ENCODE measurements at places on chromosomes 1 and 21.

DNA sequence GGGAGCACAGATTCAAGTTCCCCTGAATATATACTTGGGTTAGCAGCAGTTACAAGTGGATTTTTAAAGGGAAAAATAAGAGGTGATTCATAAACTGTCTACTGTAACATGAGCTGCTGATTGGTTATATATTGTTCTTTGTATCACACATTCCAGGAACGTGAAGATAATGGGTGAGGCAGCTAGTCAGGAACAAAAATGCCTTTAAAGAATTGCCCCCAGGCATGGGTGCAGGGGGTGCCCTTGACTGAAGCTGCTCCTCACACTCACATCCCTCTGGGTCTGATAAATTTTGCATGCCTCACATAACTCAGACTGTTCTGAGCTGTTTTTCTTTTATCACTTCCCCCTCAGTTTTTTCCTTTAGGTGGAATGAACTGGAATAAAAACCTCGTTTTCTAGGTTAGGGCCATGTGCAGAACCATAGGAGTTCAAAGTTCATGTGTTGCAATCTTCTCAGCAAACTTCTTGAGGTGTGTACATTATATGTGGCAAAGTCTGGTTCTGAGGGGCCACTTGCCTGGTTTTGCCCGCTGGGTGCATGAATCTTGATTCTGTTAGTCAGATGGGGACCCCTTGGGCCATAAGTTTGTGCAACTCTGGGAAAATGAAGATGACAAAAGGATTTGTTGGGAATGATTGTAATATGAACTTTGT is 21.1 kb downstream of the TBX19 start:
- no peak for DNase-seq

DNA sequence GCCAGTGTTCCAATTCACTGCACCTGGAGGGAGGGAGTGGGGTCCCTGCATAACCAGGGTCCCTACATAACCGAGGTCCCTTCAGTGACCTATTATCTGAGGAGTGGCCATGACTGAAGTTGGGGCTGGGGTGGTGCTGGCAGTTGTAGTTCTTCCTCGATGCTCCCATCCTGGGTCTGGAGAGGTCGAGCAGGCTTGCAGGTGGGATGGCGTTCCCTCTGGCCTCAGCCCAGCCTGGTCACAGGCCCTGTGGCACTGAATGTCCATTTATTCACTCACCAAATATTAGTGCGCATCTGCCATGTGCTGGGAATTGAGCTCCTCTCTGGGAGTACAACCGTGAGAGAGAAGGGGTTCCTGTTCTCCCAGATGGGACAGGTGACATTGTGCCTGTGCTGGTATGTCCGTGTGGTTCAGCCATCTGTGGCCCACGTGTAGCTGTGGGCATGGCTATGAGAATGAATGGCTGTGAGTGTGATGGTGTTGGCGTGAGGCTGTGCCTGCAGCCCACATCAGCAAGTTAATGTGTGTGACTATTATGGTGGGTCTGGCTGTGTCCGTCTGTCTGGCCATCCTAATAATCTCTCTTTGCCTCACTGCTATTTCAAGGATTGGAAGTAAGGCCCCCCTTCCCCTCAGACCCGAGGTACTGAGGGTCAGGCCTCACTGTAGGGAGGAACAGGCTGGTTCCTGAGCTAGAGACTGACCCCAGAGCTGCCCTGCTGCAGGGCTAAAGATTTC is 3.9 kb upstream of the SLC6A9 start:
- DNase-seq: no peak

DNA sequence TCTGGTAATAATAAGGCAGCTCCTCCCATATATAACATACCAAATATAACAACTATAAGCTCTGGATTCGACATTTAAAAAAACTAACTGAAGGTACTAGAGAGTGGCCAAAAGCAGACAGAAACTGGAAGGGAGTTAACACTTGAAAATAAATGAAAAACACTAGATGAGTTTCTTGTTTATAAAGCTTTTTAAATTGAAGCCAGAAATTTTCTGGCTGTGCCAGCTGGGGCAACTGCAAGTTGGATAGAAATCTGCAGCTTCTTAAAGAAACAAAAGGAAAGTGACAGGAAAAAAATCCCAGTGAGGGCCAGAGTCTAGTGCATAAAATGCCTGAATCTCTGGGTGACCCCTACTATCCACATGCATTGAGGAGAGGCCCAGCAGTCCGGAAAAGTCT is 432.7 kb downstream of the SMYD3 start:
- no peak for DNase-seq

DNA sequence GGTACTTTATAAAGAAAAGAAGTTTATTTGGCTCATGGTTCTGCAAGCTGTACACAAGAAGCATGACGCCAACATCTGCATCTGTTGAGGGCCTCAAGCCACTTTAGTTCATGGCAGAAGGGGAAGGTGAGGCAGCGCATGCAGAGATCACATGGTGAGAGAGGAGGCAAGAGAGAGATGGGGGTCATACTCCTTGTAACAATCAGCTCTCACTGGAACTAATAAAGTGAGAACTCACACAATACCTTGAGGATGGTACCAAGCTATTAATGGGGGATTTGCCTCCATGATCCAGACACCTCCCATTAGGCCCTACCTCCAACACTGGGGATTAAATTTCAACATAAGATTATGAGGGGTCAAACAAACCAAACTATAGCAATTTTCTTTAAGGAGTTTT is 3.3 kb upstream of the RGL1 start:
- no peak for DNase-seq

GRCh38 chr21:41344146-41344545 is 17.7 kb upstream of the MX2 start:
- no peak for DNase-seq

GRCh38 chr1:182662121-182662890 is 22.1 kb downstream of the RGS8 start:
- no peak for DNase-seq

DNA sequence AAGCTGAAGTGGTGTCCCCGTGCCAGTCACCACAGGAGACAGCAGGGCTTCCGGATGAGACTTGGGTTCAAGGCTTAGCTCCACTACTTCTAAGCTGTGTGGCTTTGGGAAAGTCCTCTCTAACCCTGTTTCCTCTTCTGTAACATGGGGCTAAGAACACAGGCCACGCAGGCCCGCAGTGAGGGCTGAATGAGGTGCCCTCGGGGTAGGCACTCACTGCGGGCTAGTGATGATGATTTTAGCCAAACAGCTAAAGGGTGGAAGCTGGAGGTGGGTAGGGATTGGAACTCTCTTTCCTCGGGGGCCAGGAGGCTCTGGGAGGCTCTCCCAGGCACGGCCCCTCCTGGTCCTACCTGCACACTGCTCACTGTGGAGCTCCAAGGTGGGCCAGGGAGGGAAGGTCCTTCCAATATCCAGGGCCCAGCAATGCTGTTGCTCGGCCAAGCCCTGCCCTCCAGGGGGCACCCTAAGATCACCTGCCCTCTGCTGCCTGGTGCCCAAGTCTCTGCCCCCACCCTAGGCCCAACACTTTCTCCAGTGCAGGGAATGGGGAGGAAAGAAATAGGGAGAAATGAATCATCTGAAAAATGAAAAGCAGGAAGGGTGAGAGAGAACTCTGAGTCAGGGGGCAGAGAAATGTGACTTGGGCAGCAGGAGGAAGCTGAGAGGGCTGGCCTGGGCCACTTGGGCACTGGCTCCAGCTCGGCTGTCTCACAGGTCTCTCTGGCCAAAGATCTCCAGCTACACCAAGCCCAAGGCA is 19.2 kb upstream of the EVA1B start:
- DNase-seq: peak; percentile 63

DNA sequence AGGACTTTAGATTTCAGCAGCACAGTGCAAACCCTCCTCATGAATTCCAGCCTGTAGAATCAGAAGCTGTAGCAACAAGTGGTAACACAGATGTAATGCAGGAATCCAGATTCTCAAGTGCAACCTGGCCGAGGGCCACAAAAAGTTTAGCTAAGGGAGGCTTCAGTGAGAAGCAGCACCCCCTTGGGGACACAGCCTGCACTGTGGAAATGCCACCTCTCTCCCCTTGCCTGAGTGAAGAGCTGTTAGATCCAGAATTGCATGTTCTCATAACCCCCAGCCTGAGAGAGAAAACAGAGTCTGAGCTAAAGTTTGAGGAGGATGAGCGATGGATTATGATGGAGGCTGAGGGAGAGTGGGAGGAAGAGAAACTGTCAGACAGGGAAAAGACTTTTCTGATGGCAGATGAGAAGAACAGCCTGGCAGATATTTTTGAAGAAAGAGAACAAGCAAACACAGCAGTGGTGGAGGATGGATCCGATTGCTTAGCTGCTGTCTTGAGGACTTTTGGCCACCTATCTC is 80.5 kb upstream of the BMP8A start:
- peak; percentile 72 for DNase-seq
